ENCODE measurements at places on chromosomes 13 and 19. TPM values are rescaled to one million over a fixed set of nuclear protein-coding genes. Genes with fewer than 3 reads are reported as not detected.

DNA sequence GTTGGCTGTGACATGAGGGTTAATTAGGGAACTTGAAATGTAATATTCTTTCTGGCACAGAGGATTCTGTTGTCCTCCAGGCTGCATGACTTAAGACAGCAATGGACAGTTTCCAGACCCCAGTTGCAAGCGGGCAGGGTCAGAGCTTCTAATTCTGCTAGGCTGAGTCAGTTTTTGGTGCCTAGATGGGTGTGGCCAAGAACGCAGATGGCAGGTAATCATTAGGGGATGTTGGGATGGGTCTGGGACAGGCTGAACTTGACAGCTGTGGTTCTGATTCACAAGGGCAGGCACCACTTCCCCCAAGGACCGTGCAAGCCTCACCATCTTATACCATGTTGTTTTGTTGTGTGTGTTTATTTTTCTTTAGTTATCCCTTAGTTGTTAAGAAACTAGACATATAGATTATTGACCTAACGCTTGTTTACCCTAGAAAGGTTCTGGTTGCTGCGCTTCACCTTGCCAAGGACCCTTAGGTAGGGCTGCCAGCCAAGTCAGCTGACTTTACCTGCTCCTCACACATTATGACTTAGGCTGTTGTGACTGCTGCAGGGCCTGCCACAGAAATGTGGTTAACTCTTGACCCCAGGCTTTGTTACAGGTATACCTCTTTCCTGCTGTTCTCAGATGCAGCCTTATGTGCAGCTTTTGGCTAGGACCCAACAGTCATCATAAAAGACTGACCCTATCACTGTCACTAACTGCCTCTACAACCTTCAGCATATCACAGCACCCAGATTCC lies 117.7 kb upstream of the KLF12 start:
- no peak for DNase-seq

DNA sequence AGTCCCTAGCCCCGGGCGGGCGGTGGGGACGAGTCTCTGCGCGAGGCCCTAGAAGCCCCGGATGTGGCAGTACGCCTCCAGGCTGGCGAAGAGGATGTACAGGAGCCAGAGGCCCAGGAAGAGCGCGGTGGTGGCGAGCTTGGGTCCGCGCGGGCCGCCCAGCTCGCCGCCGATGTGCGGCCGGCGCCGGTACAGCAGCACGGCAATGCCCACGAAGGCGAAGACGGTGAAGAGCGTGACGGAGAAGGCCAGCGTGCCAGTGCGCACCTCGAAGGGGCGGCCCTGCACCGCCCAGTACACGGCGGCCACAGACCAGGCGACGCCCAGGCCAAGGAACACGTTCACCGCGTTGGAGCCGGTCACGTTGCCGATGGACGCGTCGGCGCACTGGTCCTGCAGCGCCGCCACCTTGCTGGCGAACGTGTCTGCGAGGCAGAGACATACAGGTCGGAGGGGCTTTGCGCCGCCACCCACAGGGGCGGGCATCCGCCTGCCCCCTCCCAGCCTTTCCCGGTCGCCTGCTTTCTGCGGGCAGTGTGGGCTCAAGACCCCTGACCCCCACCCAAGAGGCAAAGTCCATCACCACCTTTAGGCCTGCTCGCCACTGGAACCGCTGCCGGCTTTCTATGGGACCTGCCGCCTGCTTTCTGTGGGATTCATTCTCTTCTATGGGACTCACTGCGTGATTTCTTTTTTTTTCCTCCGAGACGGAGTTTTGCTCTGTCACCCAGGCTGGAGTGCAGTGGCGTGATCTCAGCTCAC lies 10.9 kb upstream of the MEIS3 start:
- no peak for DNase-seq

DNA sequence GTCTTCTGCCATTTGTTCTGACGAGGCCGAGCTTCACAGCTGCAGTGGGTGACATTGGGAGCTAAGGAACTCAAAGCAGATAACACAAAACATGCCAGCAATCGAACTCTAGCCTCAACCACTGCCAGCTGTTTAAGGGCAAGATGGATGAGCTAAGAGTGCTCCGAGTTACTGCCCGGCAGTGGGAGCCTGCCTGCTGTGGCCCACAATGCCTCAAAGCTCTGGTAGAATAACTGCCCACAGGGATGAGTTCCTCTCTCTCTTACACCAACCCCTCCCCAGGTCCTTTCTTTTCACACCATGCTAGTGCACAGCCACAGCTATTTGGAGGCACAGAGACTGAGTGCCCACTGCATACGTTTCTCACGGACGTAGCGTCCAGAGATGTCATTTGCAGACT lies 330.5 kb downstream of the FGF9 start:
- no peak for DNase-seq

OR10H1 gene
- not detected for polyA plus RNA-seq

Measured in heart right ventricle (tissue), 16 donors.